ENCODE measurements at places on chromosomes 6 and 20. TPM values are rescaled to one million over a fixed set of nuclear protein-coding genes. Genes with fewer than 3 reads are reported as not detected.

HTR1E gene
- total RNA-seq, result not detected

HCK gene
- total RNA-seq, result 0.36 TPM

TRERF1 gene
- total RNA-seq, result 0.67 TPM

DLGAP4 gene
- 14.0 TPM for total RNA-seq

RNF217 gene
- total RNA-seq, result 10.8 TPM

All from melanocyte of skin (primary cell).